ENCODE measurements at places on chromosomes 11 and 22.

DNA sequence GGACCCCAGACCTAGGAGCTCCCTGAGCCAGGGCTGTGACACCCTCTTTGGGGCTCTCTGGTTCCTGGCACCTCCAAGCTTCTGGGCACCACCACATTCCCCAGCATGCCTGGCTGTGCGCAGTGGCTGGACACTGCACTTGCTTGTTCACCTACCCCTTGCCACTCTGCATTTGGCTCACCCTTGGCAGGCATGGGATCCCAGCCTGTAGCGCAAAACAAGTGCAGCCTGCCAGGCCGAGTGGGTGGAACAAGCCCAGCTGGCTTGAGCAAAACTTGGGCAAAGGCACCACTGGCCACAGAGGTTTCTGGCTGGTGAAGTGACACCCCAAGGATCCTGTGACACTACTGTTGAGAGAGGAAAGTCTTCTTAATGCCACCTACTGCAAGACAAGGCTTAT is 57.3 kb downstream of the CCDC34 start:
- DNase-seq: no peak

DNA sequence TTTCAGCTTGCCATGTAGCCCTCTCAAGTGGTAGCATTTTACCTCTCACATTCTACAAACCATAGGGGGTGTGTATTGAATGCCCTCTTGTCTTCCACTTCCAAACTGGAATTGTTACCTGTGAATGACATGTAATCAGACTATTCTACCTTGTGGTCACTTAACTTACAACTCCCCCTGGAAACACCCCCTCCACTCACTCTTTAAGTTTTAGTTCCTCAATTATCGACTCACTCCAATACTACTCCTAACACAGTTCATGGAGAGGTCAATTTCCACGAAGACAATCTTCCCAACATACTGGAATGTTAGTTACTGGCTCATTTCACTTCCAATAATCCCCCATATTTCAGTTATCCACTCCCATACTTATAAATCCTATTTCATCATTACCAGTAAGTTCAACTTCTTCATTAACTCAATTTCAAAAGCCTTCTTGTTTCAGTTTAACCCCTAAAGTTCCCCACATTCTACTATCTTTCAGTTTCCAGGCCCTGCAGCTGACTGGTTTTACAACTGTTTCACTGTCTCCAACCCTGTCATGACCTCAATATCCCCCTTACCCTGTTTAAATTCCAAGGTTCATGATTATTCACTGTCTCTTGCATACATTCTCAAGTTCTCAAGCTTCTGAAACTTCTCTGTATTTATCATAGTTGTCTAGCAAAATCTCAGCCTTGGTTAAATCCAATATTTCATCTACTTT is 92.5 kb downstream of the C11orf87 start:
- no peak for DNase-seq

GRCh38 chr22:46612904-46613605 is 7.1 kb upstream of the GRAMD4 start:
- DNase-seq: no peak

- no peak for DNase-seq
These were observed 18.5 kb downstream of the BLID start for GRCh38 chr11:122097419-122098001.

GRCh38 chr11:70733327-70734325 is 335.3 kb downstream of the CTTN start:
- DNase-seq: no peak

- DNase-seq: no peak
These were observed 17.1 kb upstream of the C11orf96 start for GRCh38 chr11:43925063-43925931.

DNA sequence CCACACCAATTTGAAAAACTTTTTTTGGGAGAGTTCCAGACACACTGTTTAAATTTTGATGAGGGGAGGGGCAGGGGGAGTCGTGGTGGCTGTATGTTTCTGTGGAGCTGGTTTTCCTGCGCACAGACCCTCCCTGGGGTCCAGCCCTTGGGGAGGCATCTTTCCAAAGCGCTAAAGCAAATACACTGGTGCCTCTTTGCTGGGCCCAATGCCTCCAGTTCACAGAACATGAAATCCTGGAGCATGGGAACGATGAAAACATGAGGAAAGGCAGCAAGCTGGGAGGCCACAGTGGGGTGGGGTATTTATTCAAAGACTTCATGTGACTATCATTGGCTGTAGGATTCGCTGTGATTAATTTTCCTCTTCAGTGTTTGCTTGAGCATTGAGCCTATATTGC is 135.3 kb downstream of the CCDC34 start:
- no peak for DNase-seq

- DNase-seq: no peak
These were observed 17.0 kb upstream of the FAM181B start for GRCh38 chr11:82750643-82751139.

GRCh38 chr22:47200273-47201051 is 438.0 kb downstream of the TBC1D22A start:
- no peak for DNase-seq

DNA sequence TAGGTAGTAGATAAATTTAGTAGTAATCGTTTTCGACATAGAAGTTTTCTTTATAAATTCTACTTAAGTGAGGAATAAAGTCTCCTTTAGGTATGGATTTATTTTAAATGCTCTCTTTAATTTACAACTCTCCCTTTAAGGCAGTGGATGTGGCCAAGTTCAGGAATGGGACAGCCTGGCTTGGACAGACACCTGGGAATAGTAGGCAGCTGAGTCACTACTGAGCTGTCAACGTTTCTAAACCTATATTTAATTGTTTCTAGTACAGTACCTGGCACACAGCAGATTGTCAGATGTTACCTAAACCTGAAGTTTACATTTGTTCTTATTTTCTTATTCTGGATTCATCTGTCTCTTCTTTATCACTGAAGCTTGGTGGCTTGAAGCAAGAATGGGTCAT is 85.1 kb downstream of the DEPDC5 start:
- DNase-seq: no peak

DNA sequence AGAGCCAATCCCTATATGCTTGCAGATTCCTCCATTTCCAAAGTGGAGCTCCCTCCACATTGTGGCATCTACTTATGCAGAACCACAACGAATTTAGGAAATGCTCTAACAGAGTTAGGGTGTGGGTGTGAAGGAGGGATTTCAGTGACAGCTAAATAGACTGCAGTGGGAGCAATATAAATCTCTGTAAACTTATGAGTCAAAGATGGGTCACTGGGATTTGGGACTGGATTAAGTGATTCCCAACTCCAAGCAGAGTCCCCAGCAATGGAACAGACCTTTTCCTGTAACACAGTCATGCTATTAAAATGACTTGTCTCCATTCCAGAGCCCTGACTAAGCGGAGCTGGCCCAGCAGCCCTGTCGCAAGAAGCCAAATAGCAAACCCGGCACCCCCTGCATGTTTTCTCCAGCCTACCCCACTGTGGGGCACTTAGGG is 36.6 kb downstream of the RPL27A start:
- DNase-seq: peak; percentile 94

DNA sequence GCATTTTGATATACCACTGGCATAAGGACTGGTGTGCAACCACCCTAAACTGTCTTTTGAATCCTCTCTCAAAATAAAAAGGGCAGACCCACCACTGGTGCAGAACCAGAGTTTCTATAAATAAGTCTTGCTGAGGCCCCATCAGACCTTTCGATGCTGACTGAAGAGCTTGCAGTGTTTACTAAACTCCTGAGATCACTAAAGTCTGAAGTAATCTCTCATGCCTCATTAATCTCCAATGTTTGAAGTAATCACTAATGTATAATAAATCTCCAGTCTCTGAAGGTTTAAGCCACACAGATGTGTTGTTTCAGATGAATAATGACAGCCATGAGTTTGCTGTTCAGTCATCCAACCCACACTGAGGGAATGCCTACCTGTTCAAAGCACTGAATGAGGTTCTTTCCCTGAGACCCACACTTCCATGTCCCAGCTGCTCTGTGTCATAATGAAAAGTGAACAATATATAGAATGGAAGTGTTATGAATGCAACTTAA is 50.6 kb upstream of the DEUP1 start:
- no peak for DNase-seq

DNA sequence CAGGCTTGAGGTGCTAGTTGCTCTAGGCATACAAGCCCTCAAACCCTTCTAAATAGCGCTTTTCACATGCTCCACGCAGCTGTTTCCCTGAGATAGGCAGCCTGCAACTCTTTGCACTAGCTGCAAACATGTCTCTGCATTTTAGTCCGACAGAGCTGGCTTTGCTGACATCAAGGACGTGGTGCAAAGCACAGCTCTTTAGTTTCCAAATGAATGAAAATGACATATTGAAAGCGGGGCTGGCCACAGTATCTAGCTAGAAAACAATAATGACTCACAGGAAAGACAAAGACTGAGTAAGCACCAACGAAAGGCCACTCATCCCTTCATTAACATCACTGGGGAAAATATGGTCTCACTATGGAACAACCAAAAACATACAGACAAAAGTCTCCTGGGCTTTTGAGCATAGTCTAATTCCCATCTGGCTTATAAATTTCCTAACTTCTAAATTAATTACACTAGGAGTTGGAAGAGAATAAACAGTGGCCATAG is 15.3 kb upstream of the ZC3H12C start:
- DNase-seq: no peak

- no peak for DNase-seq
These were observed 55.3 kb upstream of the PARVG start for GRCh38 chr22:44125421-44125820.

GRCh38 chr22:45971408-45972028 is 5.4 kb downstream of the WNT7B start:
- no peak for DNase-seq

GRCh38 chr11:61636676-61637075 is 43.5 kb upstream of the DAGLA start:
- no peak for DNase-seq

GRCh38 chr22:46008836-46009596 is 32.1 kb upstream of the WNT7B start:
- DNase-seq: no peak

DNA sequence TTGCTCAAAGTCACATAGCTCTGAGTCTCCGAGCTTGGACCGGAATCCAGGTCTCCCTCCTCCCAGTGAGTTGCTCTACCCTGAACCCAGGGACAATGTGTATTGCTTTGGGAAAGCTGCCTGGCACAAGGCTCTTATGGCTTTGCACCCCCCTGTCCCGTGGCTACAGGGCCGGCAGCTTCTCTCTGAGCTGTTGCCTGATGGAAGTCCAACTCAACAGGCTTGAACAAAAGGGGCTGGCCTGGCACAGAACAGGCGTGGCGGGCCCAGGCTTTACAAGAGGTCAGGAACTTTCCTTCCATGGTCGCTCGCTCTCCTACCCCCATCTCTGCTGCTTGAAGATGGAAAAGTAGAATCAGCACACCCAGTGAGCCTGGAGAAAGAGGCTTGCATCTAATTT is 34.3 kb downstream of the MYEOV start:
- no peak for DNase-seq

- DNase-seq: no peak
These were observed 5.6 kb upstream of the TMA7B start for GRCh38 chr22:39954584-39955055.
